Sigmoid colon (tissue), 7 donors: ENCODE measurements at places on chromosomes 7 and 10. TPM values are rescaled to one million over a fixed set of nuclear protein-coding genes. Genes with fewer than 3 reads are reported as not detected.

The CTAGE15 gene
- 0.63 TPM for polyA plus RNA-seq

The C10orf67 gene
- not detected for polyA plus RNA-seq

The CRHR2 gene
- polyA plus RNA-seq = not detected

The CNNM2 gene
- 7.0 TPM for polyA plus RNA-seq

The CLCN1 gene
- not detected for polyA plus RNA-seq

The LRRD1 gene
- not detected for polyA plus RNA-seq

The NOM1 gene
- polyA plus RNA-seq = 11.2 TPM

The NCAPG2 gene
- polyA plus RNA-seq = 11.5 TPM

The RAB19 gene
- 8.2 TPM for polyA plus RNA-seq

The UNC5B gene
- polyA plus RNA-seq = 12.7 TPM

The PRKAR1B gene
- polyA plus RNA-seq = 12.6 TPM

The SUMF2 gene
- 38.8 TPM for polyA plus RNA-seq

The TAF3 gene
- 3.0 TPM for polyA plus RNA-seq

The NOBOX gene
- not detected for polyA plus RNA-seq

The MAGI2 gene
- 0.69 TPM for polyA plus RNA-seq

The KCP gene
- 0.42 TPM for polyA plus RNA-seq

The GSTO1 gene
- 141 TPM for polyA plus RNA-seq

The TLL2 gene
- 0.36 TPM for polyA plus RNA-seq

The SPDYE9 gene
- not detected for polyA plus RNA-seq

The FGFBP3 gene
- 0.60 TPM for polyA plus RNA-seq

The OR2A1 gene
- not detected for polyA plus RNA-seq

The HMX3 gene
- 0.52 TPM for polyA plus RNA-seq

The C7orf57 gene
- polyA plus RNA-seq = not detected

The GPR158 gene
- polyA plus RNA-seq = not detected

The SORBS1 gene
- 8.1 TPM for polyA plus RNA-seq

The CTBP2 gene
- 62.4 TPM for polyA plus RNA-seq

The TRIM56 gene
- polyA plus RNA-seq = 6.0 TPM

The FRMD4A gene
- 3.9 TPM for polyA plus RNA-seq

The AGAP6 gene
- 1.8 TPM for polyA plus RNA-seq

The R3HCC1L gene
- polyA plus RNA-seq = 14.1 TPM

The ZNF277 gene
- polyA plus RNA-seq = 21.6 TPM

The VSTM2A gene
- not detected for polyA plus RNA-seq

The PIP gene
- not detected for polyA plus RNA-seq

The POLR3A gene
- 7.7 TPM for polyA plus RNA-seq

The GIMAP1 gene
- polyA plus RNA-seq = 1.8 TPM

The RHOBTB1 gene
- polyA plus RNA-seq = 4.9 TPM

The NKX2-3 gene
- polyA plus RNA-seq = 5.8 TPM

The ZNF425 gene
- polyA plus RNA-seq = 0.60 TPM
